ENCODE measurements at places on chromosomes 2 and 18.

GRCh38 chr2:219835493-219835892, 208.1 kb downstream of the SLC4A3 start:
- no peak for DNase-seq

GRCh38 chr2:215750763-215751162, 262.6 kb downstream of the MREG start:
- no peak for DNase-seq

- DNase-seq: no peak
These were observed 23.7 kb upstream of the SPP2 start for GRCh38 chr2:234026693-234027254.

DNA sequence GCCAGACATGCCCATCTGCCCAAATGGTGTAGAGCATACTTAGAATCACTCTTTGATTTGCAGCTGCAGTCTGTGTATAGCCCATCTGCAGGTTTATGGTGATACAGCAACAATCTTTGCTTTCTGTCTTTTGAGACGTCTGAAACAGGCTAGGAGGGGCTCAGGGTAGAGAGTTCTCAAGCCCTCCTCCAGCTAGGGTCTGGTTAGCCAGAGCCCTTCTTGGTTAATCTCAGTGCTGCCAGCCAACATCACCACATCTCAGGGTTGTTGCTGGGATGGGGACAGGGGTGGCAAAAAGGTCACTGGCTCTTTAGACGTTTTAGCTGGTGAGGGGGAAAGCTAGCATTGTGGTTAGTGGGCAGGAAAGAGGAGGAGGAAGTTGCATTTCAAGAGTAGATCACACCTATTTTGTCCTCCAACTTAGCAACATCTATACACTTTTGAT, 136.6 kb upstream of the ACAA2 start:
- DNase-seq: no peak

DNA sequence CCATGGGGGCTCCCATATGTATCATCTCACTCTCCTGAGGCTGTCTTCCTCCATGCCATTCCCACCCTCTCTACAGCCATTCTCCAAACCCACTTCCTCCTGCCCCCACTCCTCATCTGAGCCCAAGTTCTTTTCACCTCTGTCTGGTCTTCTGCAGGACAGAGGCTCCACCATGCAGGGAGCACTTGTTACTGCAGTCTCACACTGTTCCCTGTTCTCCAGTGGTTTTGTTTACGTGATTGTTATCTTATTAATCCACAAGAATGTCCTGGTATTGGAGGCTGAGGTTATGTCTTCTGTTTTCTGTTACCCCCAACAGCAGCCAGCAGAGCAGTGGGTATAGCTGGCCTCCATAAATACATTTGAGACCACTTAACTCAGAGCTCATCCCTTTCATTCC, 51.4 kb downstream of the PAX8 start:
- DNase-seq: no peak

DNA sequence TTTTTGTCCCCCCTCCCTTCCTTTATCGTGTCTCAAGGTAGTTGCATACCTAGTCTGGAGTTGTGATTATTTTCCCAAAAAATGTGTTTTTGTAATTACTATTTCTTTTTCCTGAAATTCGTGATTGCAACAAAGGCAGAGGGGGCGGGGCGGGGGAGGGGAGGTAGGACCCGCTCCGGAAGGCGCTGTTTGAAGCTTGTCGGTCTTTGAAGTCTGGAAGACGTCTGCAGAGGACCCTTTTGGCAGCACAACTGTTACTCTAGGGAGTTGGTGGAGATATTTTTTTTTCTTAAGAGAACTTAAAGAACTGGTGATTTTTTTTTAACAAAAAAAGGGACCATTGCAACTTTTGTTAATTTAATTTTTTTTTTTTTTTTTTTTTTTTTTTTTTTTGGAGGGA, 2.1 kb downstream of the SOX11 start:
- DNase-seq: peak; percentile 32

DNA sequence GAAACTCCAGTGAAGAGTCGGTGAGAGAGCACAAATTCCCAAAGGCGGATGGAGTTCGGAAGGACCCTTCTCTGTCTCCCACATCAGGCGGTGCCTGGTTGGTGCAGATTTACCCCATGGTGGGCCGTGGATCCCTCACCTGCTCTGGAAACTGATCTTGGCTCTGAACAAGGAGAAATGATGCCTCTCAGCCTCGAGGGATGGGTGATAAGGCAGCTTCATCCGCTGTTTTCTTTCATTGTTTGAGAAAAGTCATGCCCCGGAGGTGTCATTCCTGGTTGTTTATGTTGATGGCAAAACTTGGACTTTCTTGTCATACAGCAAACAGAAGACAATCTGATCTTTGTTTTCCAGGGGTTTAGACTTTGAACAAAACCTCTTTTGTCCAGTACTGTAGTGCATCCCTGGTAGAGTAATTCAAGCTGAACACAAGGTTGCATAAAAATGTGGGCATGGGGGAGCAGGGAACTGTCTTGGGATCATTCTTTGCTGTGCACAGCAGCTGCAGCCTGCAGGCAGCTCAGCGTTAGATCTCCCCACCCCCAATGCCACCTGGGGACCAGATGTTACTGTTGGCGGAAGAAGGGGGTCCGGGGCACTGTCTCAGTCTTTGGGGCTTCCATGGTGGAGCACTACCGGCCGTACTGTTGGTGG, 81.3 kb downstream of the NFATC1 start:
- no peak for DNase-seq

GRCh38 chr2:234179031-234179363, 128.5 kb downstream of the SPP2 start:
- DNase-seq: no peak

DNA sequence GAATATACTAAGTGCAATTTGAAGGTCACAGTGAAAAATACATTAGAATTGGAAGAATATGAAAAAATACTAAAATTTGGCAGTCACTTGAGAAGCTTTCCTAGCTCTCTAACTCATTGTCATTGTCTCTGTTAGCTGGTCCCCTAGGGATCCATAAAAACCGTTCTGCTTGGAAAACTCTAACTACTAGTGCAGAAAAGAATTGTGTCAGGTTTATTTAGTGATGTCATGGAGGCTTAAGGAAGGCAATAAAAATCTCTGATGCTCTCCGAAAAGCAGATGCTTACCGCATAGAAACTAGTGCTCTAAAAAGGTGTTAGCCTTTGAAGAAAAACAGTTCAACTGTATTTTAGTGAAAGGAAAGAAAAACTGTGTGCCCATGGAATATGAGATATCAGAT, 150.1 kb upstream of the DLGAP1 start:
- DNase-seq: no peak

- DNase-seq: no peak
These were observed 268.9 kb downstream of the TDRD15 start for GRCh38 chr2:21392649-21393048.

- DNase-seq: no peak
These were observed 38.1 kb downstream of the TRAK2 start for GRCh38 chr2:201413143-201413542.

DNA sequence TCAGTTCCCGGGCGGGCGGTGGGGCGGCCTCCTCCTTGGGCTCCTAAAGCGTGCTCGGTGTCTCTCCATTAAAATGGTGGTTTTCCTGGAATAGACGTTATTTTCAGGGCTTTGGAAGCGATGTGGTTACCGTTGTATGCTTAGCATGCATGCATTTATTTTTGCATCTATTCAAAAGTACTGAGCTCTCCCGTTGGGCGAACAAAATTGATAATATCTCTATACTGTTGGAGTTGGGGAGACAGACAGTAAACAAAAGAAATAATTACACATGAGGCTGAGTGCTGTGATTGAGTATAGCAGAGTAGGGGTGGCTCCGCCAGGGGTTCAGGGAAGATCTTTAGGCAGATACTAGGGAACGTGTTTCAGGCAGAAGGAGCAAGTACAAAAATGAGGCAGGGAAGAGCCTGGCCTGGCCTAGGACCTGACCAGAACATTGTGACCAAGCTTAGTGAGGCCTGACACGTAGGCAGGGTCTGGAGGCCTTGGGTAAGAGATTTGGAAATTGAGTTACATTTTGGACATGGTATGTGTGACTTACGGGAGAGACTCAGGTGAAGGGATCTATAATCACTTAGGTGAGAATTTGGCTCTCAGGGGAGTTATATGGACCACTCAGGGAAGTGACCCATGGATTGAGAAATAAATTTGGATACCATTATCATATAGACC, 674 bp downstream of the NCAPH start:
- DNase-seq: no peak

DNA sequence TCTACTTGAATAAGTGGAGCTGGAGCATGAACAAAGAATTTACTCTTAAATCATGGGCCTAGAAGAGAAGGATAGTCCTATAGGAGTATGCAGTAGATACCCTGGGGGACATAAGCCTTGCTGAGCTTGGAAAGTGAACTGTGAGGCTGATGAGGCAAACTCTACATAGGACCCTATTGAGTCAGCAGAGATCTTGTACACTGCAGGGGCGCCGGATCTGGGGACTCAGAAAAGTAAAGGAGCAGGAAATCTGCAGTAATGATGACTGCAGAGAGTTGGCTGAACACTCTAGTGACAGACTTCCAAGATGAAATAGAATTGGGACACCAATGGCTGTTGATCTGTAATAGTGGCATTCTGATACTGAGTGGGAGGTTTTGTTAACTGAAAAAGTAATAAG, 543.7 kb downstream of the XIRP2 start:
- DNase-seq: no peak

DNA sequence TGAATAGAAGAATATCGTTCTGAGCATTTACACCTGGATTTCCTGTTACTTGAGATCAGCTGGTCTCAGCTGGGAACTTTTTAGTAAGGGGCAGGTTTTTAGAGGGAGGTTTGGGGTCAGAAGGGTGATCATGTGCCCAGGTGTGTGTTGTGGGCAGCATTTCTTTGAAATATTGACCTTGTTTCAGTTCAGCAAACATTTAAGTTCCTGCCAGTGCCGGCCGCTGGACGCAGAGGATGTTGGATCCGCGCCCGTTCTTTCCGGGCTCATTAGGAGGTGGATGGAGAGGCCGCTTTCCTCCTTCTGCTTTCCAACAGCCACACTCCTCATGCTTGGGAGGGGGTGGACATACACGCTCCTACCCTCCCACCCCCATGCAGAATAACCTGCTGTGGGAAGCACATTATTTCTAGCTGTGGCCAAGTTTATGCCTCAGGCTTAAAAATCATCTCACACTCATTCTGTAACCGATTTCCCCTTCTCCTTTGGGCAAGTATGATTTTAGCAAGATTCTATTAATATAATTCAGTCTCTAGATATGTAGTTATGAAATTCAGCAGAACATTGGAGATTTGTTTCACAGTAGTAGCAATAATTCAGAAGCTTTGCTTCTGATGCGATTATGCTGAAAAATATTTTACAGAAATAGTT, 131.4 kb downstream of the ZNF236 start:
- DNase-seq: no peak

- peak; percentile 18 for DNase-seq
These were observed 1.0 kb downstream of the CXCR4 start for GRCh38 chr2:136116813-136117390.

DNA sequence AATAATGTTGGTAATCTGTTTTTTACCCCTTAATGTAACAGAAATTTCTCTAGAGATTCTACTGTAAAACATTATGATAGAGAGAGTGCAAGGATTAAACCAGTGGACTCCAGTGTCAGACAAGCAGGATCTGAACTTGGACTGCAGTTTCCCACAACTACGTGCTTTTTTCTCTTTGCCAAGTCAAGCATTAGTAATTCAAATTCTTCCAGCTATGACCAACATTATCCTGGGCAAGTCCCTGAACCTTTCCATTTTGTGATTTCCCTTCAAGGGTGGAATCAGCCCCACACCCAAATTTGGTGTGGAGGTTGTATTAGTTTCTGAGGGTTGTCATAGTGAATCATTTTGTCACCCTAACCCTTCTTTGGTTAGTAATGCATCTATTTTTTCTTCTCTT, 482.0 kb downstream of the ZNF516 start:
- DNase-seq: no peak

GRCh38 chr2:223995569-223995968, 38.3 kb downstream of the MRPL44 start:
- no peak for DNase-seq

- DNase-seq: no peak
These were observed 33.4 kb upstream of the ITGA6 start for GRCh38 chr2:172394002-172394401.

DNA sequence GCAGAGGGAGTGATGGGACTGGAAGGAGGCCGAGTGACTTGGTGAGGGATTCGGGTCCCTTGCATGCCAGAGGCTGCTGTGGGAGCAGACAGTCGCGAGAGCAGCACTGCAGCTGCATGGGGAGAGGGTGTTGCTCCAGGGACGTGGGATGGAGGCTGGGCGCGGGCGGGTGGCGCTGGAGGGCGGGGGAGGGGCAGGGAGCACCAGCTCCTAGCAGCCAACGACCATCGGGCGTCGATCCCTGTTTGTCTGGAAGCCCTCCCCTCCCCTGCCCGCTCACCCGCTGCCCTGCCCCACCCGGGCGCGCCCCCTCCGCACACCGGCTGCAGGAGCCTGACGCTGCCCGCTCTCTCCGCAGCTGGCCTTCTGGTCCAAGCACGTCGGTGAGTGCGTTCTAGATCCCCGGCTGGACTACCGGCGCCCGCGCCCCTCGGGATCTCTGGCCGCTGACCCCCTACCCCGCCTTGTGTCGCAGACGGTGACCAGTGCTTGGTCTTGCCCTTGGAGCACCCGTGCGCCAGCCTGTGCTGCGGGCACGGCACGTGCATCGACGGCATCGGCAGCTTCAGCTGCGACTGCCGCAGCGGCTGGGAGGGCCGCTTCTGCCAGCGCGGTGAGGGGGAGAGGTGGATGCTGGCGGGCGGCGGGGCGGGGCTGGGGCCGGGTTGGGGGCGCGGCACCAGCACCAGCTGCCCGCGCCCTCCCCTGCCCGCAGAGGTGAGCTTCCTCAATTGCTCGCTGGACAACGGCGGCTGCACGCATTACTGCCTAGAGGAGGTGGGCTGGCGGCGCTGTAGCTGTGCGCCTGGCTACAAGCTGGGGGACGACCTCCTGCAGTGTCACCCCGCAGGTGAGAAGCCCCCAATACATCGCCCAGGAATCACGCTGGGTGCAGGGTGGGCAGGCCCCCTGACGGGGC, 4.6 kb downstream of the PROC start:
- DNase-seq: no peak

DNA sequence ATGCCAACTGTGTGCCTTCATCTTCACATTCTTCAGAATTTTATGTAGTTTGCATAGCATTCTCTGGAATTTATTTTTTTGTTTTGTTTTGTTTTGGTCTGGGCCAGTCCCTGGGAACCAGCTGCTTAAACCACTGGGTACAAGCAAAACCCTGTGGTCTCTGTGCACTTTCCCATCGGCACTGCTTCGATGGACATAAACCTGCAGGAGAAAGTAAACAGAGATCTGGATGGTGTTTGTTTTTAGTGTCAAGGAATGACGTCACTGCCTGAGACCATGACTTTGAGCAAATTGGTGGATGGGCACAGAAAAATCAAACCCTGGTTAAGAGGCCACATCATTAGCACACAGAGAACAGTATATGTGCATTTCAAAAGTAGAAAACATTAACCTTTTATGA, 64.7 kb upstream of the RASGRP3 start:
- no peak for DNase-seq

GRCh38 chr2:61727746-61728145, 126.1 kb downstream of the FAM161A start:
- no peak for DNase-seq

GRCh38 chr18:48711651-48712486, 173.0 kb downstream of the CTIF start:
- DNase-seq: no peak
